ENCODE measurements at places on chromosomes 5 and 9. TPM values are rescaled to one million over a fixed set of nuclear protein-coding genes. Genes with fewer than 3 reads are reported as not detected.
A peak's percentile ranks its signal among the peaks of the same experiment; 100 is the strongest.

GRCh38 chr5:56607074-56607473 lies 208.3 kb upstream of the MAP3K1 start:
- no peak overlapping the region for H3K27ac ChIP-seq
- peaks cover 28% of the 10 kb centered on the region for H3K4me1 ChIP-seq
- peaks cover 3% of the 10 kb centered on the region for H3K27me3 ChIP-seq
- DNase-seq: no peak
- H3K36me3 ChIP-seq: peaks cover 15% of the 10 kb centered on the region
- no peak overlapping the region for H3K4me3 ChIP-seq

GRCh38 chr5:65672796-65673195 lies 48.0 kb downstream of the SHLD3 start:
- no peak for DNase-seq
- H3K27ac ChIP-seq: peak overlapping the region; percentile 51
- H3K27me3 ChIP-seq: no peaks in the 10 kb centered on the region
- H3K4me1 ChIP-seq: peaks cover 4% of the 10 kb centered on the region
- H3K36me3 ChIP-seq: no peaks in the 10 kb centered on the region
- no peak overlapping the region for H3K4me3 ChIP-seq

GRCh38 chr5:110027527-110028322 lies 338.0 kb downstream of the MAN2A1 start:
- peaks cover 8% of the 10 kb centered on the region for H3K4me1 ChIP-seq
- no peak for DNase-seq
- no peaks in the 10 kb centered on the region for H3K36me3 ChIP-seq
- no peaks in the 10 kb centered on the region for H3K27me3 ChIP-seq
- no peak overlapping the region for H3K4me3 ChIP-seq

GRCh38 chr5:141491323-141492167 lies 2.7 kb downstream of the PCDHGC5 start:
- H3K27me3 ChIP-seq: peaks cover 60% of the 10 kb centered on the region
- H3K36me3 ChIP-seq: peaks cover 13% of the 10 kb centered on the region
- H3K4me1 ChIP-seq: peaks cover 57% of the 10 kb centered on the region
- no peak overlapping the region for H3K27ac ChIP-seq
- peak; percentile 44 for DNase-seq

- H3K27ac ChIP-seq: no peak overlapping the region
- H3K4me3 ChIP-seq: no peak overlapping the region
- H3K36me3 ChIP-seq: peaks cover 3% of the 10 kb centered on the region
- DNase-seq: no peak
Observed at GRCh38 chr5:84392836-84393235, 8.2 kb upstream of the EDIL3 start.

DNA sequence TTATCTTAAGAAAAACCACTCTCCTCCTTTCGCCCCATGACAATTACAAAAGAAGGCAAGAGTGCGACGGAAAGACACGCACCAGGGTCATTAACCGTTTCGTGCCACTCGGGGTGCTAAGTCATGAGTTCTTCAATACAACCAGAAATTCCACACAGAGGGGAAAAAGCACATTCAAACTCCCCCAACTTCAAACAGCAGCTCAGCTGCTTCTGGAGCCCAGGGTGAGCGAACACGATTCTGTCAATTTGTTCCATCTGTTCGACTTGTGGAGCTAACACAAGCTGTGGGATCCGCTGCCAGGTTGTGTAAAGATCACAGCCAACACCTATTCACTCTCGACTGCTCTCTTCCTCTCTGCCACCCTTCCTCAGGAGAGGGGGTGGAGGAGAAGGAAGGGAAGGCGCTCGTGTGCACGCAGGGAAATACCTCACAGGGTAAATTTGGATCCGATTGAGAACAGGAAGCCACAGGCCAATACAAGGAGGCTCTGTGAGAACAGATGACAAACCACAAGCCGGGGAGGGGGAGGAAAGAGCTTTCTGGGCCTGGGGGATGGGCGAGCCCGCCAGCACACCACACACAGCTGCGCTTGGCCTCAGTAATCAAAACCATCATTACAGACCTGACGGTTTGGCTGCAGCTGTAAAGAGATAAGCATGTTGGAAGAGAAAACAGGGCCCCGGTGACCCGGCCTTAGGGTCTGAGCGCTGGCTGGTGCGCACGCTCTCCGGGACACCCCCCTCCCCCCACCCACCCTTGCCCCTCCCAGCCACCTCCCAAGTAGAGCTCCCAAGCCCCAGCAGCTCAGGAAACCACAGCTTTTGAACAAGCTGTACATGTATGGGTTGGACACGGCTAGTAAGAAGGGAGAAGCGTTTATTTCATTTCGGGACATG lies 54.3 kb downstream of the PTCH1 start:
- DNase-seq: peak; percentile 39
- H3K4me3 ChIP-seq: peak overlapping the region; percentile 33
- H3K36me3 ChIP-seq: peaks cover 75% of the 10 kb centered on the region
- H3K27ac ChIP-seq: peak overlapping the region; percentile 70

EGFLAM gene
- 1.1 TPM for total RNA-seq

GPR151 gene
- total RNA-seq: not detected

GRCh38 chr5:179916523-179916922 lies 8.8 kb upstream of the TBC1D9B start:
- no peak overlapping the region for H3K27ac ChIP-seq
- DNase-seq: no peak
- H3K4me1 ChIP-seq: peaks cover 27% of the 10 kb centered on the region
- no peaks in the 10 kb centered on the region for H3K36me3 ChIP-seq

DNA sequence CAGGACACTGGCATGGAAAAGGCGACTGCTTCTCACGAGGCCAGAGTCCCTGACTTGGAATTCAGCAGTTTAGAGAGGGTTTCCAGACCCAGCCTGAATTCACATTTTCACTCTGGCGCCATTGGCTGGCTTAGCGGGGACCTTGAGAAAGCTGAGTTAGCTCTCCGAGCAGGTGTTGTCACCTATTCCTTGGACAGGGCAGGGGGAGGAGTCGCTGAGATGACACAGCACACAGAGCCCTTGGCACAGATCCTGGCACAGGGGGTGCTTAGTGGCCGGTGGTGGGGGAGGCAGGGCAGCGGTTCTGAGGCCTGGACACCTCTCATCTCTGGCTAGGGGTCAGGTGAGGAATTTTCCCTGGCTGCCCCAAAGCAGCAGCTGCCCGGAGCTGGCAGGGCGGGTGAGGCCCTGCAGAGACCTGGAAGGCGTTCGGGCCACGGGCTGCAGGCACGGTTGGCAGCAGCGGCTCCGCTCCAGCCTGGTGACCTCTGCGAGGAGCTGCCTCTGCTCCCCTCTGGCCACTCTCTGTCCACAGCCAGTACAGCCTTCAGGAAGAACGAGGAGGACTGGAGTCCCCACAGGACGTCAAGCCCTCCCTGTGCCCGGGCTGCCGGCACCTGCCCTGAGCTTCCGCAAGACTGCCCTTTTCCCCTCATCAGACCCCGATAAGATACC lies 72.4 kb upstream of the RAPGEF1 start:
- no peak overlapping the region for H3K4me3 ChIP-seq
- no peak for DNase-seq
- no peaks in the 10 kb centered on the region for H3K27me3 ChIP-seq
- peaks cover 37% of the 10 kb centered on the region for H3K4me1 ChIP-seq
- no peaks in the 10 kb centered on the region for H3K36me3 ChIP-seq
- no peak overlapping the region for H3K27ac ChIP-seq

DNA sequence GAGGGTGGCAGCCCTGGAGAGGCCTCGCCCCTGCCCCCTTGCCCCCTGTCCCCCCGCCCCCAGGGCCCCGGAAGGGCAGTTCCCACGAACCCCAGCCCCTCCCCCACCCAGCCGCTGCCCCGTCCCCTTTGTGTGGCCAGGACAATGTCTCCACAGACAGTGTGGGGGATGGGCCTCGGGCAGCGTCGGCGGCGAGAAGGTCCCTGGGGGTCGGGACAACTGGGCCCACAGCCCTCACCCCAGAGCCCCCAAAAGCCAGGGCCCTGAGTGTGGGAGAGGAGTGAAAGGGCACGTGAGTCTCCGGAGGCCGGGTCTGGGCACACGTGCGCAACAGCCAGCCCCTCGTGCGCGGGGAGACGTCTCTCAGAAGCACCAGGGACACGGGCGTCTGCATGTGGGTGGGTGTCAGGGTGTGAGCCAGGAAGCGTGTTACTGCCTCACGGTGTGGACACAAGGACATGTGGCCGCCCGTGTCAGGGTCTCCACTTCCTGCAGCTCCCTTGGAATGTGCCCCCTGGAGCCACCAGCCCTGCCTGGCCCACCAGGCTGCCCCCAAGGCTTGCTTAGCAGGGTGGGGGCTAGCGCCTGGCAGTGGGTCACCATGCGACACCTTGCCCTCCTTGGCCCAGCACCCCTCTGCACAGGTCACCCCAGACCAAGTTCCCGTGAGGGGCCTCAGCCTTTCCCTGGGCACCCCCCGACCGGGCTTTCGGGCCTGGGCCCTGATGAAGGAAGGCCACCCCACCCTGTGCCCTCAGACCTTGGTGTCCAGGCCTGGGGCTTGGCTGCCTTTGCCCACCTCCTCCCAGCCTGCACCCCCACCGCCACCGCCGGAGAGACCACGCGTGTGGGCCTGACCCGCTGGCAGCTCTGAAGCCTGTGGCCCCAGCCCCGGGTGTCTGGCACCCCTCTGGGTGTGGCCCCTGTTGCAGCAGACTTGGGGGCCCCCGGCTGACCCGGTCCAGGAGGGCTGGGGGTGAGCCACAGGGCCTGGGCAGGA lies 12.8 kb upstream of the NRARP start:
- H3K4me1 ChIP-seq: peaks cover 7% of the 10 kb centered on the region
- no peaks in the 10 kb centered on the region for H3K36me3 ChIP-seq
- 0 out of 2 replicates have a peak overlapping the region, but pooled peaks have one; percentile 18 for H3K4me3 ChIP-seq
- no peaks in the 10 kb centered on the region for H3K27me3 ChIP-seq

DNA sequence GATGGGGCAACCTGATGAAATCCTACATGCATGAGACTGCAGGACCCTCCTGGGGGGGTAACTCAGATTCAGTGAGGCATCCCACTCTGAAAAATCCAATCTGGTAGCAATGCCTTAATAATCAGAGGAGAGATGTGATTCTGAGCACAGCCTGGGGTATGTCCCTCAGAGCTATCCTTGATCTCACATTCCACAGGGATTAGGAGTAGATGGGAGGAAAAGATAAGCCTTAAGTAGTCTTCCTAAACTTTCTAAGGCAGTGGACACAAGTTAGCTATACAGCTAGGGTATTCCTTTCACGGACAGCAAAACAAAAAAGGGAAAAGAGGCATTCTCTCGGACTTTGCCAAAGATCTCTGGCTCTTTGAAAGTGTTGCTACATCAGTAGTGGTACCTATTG lies 3.9 kb upstream of the SPATA9 start:
- H3K27ac ChIP-seq: no peak overlapping the region
- no peaks in the 10 kb centered on the region for H3K4me1 ChIP-seq
- H3K27me3 ChIP-seq: no peaks in the 10 kb centered on the region

DNA sequence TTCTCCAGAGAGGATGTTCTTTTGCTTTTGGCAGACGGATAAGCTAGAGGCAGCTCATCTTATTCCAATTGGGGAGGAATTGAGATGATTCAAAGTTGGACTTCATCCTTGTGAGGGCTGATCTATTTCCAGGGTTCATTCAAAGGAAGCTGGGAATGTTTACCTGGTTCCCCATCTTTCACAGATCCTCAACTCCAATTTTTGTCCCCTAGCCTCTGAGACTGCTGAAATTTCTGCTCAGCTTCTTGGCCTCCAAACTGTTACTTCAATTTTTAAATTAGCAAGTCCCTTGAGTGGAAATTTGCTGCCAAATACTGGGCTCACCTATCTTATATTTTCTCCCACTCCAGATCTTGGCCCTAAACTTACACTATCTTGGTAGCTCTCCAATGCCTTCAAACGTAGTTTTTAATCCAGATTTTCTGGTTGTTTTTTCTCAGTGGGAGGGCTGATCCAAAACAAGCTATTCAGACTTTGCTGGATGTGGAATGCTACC lies 93.9 kb upstream of the NEK6 start:
- H3K36me3 ChIP-seq: no peaks in the 10 kb centered on the region
- DNase-seq: no peak
- no peaks in the 10 kb centered on the region for H3K4me1 ChIP-seq
- peaks cover 5% of the 10 kb centered on the region for H3K27me3 ChIP-seq
- H3K27ac ChIP-seq: no peak overlapping the region

PCDHB6 gene
- total RNA-seq: 0.24 TPM

DNA sequence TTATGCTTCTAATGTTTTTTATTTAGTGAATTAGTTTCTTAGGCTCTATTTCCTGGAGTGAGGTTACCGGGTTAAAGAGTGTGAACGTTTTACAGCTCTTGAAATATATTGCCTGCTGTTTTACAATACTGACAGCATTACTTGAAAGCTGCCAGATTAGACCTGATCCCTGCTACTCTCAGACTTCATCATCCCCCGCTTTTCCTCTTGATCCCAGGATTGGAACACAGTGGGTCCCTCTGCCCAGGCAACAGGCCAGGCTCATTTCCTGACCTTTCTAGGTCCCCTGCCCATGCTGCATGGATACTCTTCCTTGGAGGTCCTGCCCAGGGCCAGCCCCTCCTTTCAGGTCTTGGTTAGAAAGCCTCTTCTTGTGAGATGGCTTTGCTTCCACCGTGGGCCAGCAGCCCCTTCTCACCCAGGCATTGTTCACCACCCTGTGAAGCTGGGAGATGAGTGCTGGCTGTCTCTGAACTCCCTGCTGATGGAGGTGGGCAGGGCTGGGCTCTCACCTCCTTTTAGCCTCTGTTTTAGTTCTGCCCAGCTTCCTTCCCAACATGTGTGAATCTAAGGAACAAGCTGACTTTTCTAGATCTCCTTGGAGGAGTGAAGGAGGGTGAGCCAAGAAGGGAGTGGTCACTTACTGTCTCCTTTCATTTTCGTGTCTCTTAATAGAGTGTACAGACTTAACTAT lies 15.5 kb upstream of the FAM120AOS start:
- peaks cover 22% of the 10 kb centered on the region for H3K36me3 ChIP-seq
- no peak overlapping the region for H3K4me3 ChIP-seq
- no peak for DNase-seq
- peaks cover 61% of the 10 kb centered on the region for H3K4me1 ChIP-seq
- H3K27ac ChIP-seq: peak overlapping the region; percentile 83

LECT2 gene
- total RNA-seq: not detected

HNRNPAB gene
- 414 TPM for total RNA-seq

- no peak overlapping the region for H3K27ac ChIP-seq
- DNase-seq: no peak
- no peak overlapping the region for H3K4me3 ChIP-seq
Observed at GRCh38 chr5:7329141-7329540, 66.8 kb upstream of the ADCY2 start.

GRCh38 chr5:143140492-143141203 lies 262.8 kb downstream of the NR3C1 start:
- H3K27ac ChIP-seq: no peak overlapping the region
- H3K4me3 ChIP-seq: no peak overlapping the region
- no peaks in the 10 kb centered on the region for H3K4me1 ChIP-seq
- DNase-seq: no peak
- H3K27me3 ChIP-seq: no peaks in the 10 kb centered on the region

DNA sequence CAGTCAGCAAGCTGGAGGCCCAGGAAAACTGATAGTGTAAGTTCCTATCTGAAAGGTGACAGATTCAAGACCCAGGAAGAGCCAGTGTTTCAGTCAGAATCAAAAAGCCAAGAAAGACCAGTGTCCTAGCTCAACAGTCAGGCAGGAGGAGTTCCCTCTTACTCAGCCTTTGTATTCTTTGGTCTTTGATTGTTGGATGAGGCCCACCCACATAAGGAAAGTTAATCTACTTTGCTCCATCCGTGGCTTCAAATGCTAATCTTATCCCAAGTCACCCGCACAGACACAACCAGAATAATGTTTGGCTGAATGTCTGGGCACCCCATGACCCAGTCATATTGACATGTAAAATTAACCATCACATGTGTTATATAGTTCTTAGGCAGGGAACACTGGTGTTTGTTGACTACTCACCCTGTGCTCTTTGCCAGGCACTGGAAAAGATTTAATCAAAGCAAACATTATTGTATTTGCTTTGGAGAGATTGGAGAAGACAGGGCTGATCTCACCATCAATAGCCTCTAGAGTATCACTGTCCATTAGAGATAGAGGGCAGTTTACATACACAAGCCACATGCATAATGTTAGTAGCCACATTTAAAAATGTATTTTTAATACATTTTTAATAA lies 96.3 kb upstream of the KCNN2 start:
- no peak overlapping the region for H3K27ac ChIP-seq
- H3K36me3 ChIP-seq: no peaks in the 10 kb centered on the region
- H3K27me3 ChIP-seq: no peaks in the 10 kb centered on the region
- no peak for DNase-seq
- no peak overlapping the region for H3K4me3 ChIP-seq
- H3K4me1 ChIP-seq: 0 out of 2 replicates have a peak, but pooled peaks cover 6% of the 10 kb centered on the region
